ENCODE measurements at places on chromosomes 3 and 15.

GRCh38 chr3:18758047-18758704, 333.0 kb upstream of the SATB1 start:
- DNase-seq, result no peak

GRCh38 chr3:127222163-127222562, 29.2 kb downstream of the PRR23E start:
- no peak for DNase-seq

DNA sequence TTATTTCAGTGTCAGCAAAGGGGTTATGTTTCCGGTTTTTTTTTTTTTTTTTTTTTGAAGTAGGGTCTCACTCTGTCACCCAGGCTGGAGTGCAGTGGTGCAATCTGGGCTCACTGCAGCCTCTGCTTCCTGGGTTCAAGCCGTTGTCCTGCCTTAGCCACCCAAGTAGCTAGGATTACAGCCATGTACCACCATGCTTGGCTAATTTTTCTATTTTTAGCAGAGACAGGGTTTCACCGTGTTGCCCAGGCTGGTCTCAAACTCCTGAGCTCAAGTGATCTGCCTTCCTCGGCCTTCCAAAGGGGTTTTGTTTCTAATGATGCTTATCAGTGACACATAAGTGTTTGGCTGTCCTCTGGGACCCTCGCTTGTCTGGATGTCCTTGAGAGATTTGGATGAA, 235.7 kb upstream of the C2CD4B start:
- no peak for DNase-seq

GRCh38 chr3:197050511-197050910, 20.9 kb upstream of the MELTF start:
- DNase-seq, result no peak

GRCh38 chr15:57147621-57148020, 228.7 kb upstream of the CGNL1 start:
- no peak for DNase-seq

- no peak for DNase-seq
Measured at GRCh38 chr3:101068876-101069606, 75.8 kb upstream of the ABI3BP start.

GRCh38 chr3:10933470-10933804, 59.1 kb upstream of the SLC6A1 start:
- no peak for DNase-seq

All from fibroblast of skin of left biceps (primary cell).